ENCODE measurements at places on chromosomes 3 and 15. TPM values are rescaled to one million over a fixed set of nuclear protein-coding genes. Genes with fewer than 3 reads are reported as not detected.

DNA sequence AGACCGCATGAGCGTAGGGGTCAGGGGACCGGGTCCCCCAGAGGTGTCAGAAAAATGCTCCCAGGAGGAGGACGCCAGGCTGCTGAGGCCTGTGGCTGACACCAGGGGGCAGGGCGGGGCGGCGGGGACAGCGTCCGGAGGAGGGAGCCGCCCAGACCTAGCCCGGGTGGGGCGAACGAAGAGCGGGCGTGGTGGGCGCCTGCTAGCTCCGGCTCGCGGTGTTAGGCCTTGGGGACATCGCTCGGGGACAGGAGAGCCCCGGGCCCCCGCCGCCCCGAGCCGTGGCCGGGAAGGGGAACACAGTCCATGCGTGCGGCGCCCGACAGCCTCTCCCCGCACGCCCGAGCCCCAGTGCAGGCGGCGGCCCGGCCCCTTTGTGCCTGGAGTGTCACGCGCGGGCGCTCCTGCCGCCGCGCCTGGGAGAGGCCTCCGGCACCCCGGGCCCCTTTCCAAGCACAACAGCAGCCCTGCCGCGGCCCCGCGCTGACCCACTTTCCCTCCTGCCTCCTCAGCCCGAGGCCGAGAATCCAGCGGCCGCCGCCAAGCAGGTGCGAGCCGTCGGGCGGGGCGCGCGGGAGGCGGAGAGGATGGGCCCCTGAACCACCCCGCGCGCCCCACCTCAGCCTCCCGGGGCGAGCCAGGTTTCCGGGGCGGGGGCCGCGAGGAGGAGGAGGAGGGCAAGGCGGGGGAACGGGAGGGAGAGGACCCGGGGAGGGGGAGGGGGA is 111.0 kb upstream of the KLF13 start:
- H3K27me3 ChIP-seq = no peaks in the 10 kb centered on the region
- peaks cover 8% of the 10 kb centered on the region for H3K4me1 ChIP-seq
- DNase-seq = peak; percentile 87
- H3K27ac ChIP-seq = peak overlapping the region; percentile 81
- no peaks in the 10 kb centered on the region for H3K36me3 ChIP-seq
- H3K4me3 ChIP-seq = peak overlapping the region; percentile 42

DNA sequence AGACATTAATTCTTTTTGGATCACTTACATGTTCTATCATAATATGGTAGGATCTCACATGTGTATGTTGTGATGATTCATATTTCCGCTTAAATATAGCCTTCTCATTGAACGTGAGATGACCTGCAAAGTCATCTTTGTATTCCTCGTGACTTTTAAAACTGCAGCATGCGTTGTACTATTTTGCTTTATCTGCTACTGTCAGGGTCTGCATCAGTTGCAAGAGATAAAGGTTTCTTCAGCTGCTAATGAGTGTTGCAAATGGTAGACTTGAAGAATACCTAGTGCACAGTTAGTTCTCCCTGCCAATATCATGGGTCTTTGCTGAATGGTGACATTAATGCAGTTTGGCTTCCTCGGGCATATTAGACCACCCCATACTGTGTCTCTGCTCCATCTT is 31.8 kb downstream of the REC114 start:
- DNase-seq = no peak
- no peak overlapping the region for H3K27ac ChIP-seq
- no peaks in the 10 kb centered on the region for H3K36me3 ChIP-seq

- H3K4me3 ChIP-seq = no peak overlapping the region
- DNase-seq = no peak
- no peaks in the 10 kb centered on the region for H3K27me3 ChIP-seq
- H3K27ac ChIP-seq = no peak overlapping the region
- peaks cover 10% of the 10 kb centered on the region for H3K4me1 ChIP-seq
- H3K36me3 ChIP-seq = no peaks in the 10 kb centered on the region
These were observed 106.8 kb downstream of the SEMA6D start for GRCh38 chr15:47824147-47824546.

DNA sequence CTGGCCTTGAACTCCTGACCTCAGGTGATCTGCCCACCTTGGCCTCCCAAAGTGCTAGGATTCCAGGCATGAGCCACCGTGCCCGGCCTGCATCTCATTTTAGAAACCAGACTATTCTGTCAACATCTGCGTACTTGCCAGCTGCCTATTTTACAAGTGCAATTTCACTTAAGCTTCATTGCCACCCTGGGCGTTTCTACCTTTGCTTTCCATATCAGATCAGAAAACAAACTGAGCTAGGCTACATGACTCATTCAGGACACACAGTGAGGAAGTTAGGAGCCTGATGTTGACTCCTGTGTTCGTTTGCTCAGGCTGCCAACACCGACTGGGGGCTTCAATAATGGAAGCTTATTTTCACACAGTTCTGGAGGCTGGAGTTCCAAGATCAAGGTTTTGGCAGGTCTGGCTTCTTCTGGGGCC is 42.3 kb upstream of the KLHL25 start:
- no peaks in the 10 kb centered on the region for H3K27me3 ChIP-seq
- H3K4me3 ChIP-seq = no peak overlapping the region
- DNase-seq = no peak
- no peak overlapping the region for H3K27ac ChIP-seq
- H3K36me3 ChIP-seq = no peaks in the 10 kb centered on the region

DNA sequence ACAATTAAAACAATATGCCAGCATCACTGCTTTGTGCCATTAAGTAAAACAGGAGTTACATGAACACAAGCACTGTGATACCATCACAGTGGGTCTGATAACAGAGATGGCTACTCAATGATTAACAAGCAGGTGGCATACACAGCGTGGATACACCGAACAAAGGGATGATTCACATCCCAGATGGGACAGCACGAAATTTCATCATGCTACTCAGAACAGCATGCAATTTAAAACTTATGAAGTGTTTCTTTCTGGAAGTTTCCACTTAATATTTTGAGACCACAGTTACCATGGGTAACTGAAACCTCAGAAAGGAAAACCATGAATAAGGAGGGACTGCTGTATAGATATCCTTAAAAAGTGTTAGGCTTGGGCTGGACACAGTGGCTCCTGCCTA is 44.5 kb downstream of the SLC24A1 start:
- no peak overlapping the region for H3K4me3 ChIP-seq
- no peak for DNase-seq
- no peaks in the 10 kb centered on the region for H3K36me3 ChIP-seq
- H3K27ac ChIP-seq = no peak overlapping the region
- H3K27me3 ChIP-seq = no peaks in the 10 kb centered on the region

FOXB1 gene
- total RNA-seq = 0.24 TPM

DNA sequence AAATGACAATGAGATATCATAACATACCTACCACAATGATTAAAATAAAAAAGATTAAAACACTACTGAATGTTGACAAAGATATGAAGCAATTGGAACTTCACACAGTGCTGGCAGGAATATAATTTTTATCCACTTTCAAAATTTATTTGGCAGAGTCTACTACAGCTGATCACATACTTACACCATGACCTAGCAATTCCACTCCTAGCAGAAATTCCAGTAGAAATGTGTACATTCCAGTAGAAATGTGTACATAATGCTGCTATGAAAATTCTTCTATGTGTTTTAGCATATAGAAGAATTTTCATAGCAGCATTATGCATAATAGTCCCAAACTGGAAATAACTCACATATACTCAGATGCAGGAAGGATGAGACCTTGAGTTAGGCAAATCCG is 43.5 kb downstream of the IFT57 start:
- no peak overlapping the region for H3K4me3 ChIP-seq
- no peaks in the 10 kb centered on the region for H3K36me3 ChIP-seq
- H3K27me3 ChIP-seq = no peaks in the 10 kb centered on the region
- DNase-seq = no peak

DNA sequence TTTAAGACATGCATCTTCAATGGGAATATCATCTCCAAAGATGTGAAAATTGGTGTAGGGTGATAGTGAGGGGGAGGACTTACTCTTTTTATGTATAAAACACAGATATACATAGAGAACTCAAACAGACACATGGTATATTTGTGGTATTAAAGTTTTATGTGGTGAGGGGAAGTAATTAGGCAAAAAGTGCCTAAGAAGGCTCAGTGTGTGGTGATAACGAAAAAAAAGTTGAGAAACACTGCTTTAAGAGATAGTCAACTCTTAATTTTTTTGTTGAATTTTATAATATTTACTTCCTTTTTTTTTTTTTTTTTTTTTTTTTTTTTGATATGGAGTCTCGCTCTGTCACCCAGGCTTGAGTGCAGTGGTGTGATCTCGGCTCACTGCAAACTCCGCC is 174.2 kb upstream of the FRMD4B start:
- no peak overlapping the region for H3K4me3 ChIP-seq
- no peak overlapping the region for H3K27ac ChIP-seq
- H3K4me1 ChIP-seq = no peaks in the 10 kb centered on the region
- DNase-seq = no peak
- H3K36me3 ChIP-seq = no peaks in the 10 kb centered on the region

GRCh38 chr15:88225461-88225860 is 31.1 kb downstream of the NTRK3 start:
- H3K27ac ChIP-seq = no peak overlapping the region
- DNase-seq = no peak
- no peak overlapping the region for H3K4me3 ChIP-seq
- H3K36me3 ChIP-seq = no peaks in the 10 kb centered on the region
- no peaks in the 10 kb centered on the region for H3K4me1 ChIP-seq

DNA sequence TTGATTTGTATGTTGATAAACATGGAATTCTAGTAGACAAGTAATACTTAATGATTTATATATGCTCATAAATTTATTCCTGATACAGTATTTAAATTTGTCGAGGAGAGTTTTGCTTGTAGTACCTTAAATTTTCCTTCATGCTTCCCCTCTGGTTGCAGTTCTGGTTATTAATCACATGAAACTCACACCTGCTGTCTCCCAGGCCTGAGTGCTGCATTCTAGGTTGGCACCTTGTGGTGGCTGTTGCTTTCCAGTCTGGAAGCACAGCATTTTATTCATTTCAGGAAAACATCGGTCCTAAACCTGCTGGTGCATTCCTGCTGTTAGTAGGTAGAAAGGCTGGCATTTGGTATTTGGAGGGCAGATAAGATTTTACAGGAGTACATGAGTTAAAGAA is 44.9 kb downstream of the ATP1B3 start:
- no peak for DNase-seq
- no peaks in the 10 kb centered on the region for H3K27me3 ChIP-seq
- no peak overlapping the region for H3K4me3 ChIP-seq
- no peaks in the 10 kb centered on the region for H3K36me3 ChIP-seq
- no peak overlapping the region for H3K27ac ChIP-seq

GABRB3 gene
- 1.8 TPM for total RNA-seq

ZSCAN2 gene
- 12.5 TPM for total RNA-seq

GRCh38 chr3:171135549-171135948 is 109.0 kb upstream of the SLC2A2 start:
- no peak for DNase-seq
- no peaks in the 10 kb centered on the region for H3K27me3 ChIP-seq
- H3K36me3 ChIP-seq = no peaks in the 10 kb centered on the region
- no peak overlapping the region for H3K27ac ChIP-seq

GRCh38 chr3:190385731-190386688 is 2.0 kb upstream of the CLDN16 start:
- H3K27me3 ChIP-seq = no peaks in the 10 kb centered on the region
- no peak overlapping the region for H3K4me3 ChIP-seq
- H3K4me1 ChIP-seq = no peaks in the 10 kb centered on the region
- DNase-seq = no peak
- H3K36me3 ChIP-seq = no peaks in the 10 kb centered on the region

- H3K27ac ChIP-seq = no peak overlapping the region
- no peaks in the 10 kb centered on the region for H3K27me3 ChIP-seq
- DNase-seq = no peak
These were observed 167.3 kb downstream of the C3orf70 start for GRCh38 chr3:184985586-184985985.

- H3K27me3 ChIP-seq = no peaks in the 10 kb centered on the region
- no peak overlapping the region for H3K4me3 ChIP-seq
- DNase-seq = no peak
- H3K4me1 ChIP-seq = peaks cover 2% of the 10 kb centered on the region
- no peak overlapping the region for H3K27ac ChIP-seq
These were observed 185.9 kb downstream of the MEGF11 start for GRCh38 chr15:66067687-66068086.

GRCh38 chr3:151314593-151314992 is 2.0 kb downstream of the GPR87 start:
- H3K27ac ChIP-seq = no peak overlapping the region
- H3K4me3 ChIP-seq = no peak overlapping the region

SCN5A gene
- total RNA-seq = 1.4 TPM

- no peaks in the 10 kb centered on the region for H3K27me3 ChIP-seq
- H3K4me1 ChIP-seq = no peaks in the 10 kb centered on the region
- H3K36me3 ChIP-seq = no peaks in the 10 kb centered on the region
These were observed 131.6 kb downstream of the SPATA16 start for GRCh38 chr3:173009410-173009809.

DNA sequence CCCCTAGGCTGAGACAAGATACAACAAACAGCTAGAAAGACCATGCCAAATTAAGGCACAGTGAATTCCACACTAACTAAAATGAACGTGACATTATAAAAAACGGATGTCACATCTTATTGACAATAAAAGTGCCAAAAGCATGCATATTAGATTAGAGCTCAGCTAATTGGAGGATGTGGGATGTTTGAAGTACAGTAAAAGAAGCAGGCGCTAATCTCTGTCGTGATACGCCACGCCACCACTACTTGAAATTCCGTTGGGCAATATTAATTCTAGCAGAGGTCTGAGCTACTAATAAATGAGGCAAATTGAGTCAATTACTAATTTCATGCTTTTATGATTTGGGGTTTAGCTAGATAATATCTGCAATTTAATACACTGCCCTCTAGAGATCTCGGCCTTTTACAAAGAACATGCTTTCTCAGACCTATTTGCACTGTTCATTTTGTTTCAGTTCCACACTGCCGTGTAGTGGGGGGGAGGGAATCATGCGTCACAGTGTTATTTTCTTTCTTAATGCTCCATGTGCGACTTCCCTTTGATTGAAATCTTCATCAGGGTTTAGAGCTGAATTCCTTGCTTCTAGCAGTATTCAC is 52.9 kb upstream of the ROBO2 start:
- no peaks in the 10 kb centered on the region for H3K27me3 ChIP-seq
- no peak for DNase-seq
- H3K36me3 ChIP-seq = no peaks in the 10 kb centered on the region
- no peak overlapping the region for H3K27ac ChIP-seq
- H3K4me1 ChIP-seq = no peaks in the 10 kb centered on the region
- no peak overlapping the region for H3K4me3 ChIP-seq

DNA sequence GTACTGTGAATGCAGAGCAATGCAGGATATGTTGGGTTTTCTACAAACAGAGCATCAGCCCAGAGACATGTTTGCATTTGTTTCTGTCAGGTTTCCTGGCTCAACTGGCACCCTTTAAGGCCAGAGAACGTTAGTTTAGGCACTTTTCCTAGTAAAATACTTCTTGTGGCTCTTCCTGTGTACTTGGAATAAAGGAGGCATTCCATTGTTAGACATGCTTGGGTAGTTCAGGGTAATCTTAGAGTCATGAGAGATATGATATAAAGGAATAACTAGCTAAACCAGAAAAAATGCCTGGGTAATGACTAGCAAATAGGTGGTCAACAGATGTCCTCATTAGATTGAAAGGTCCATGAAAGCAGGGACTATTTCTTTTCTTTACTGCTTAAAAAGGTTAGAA is 60.4 kb upstream of the RBM5 start:
- DNase-seq = no peak
- no peak overlapping the region for H3K27ac ChIP-seq
- no peak overlapping the region for H3K4me3 ChIP-seq
- H3K4me1 ChIP-seq = no peaks in the 10 kb centered on the region
- no peaks in the 10 kb centered on the region for H3K27me3 ChIP-seq

GRCh38 chr3:32077260-32078084 is 28.9 kb upstream of the GPD1L start:
- H3K27me3 ChIP-seq = no peaks in the 10 kb centered on the region
- H3K27ac ChIP-seq = no peak overlapping the region
- no peaks in the 10 kb centered on the region for H3K4me1 ChIP-seq
- H3K36me3 ChIP-seq = no peaks in the 10 kb centered on the region

NOX5 gene
- 0.20 TPM for total RNA-seq

GRCh38 chr3:94686208-94686607 is 623.3 kb downstream of the NSUN3 start:
- no peak overlapping the region for H3K27ac ChIP-seq
- no peaks in the 10 kb centered on the region for H3K27me3 ChIP-seq
- H3K36me3 ChIP-seq = no peaks in the 10 kb centered on the region
